ENCODE measurements at places on chromosomes 13 and 19.
A peak's percentile ranks its signal among the peaks of the same experiment; 100 is the strongest.

GRCh38 chr19:57900311-57900710 is 11.5 kb upstream of the ZNF814 start:
- DNase-seq = no peak

GRCh38 chr19:6527893-6528543 is 2.8 kb upstream of the TNFSF9 start:
- DNase-seq = peak; percentile 42

DNA sequence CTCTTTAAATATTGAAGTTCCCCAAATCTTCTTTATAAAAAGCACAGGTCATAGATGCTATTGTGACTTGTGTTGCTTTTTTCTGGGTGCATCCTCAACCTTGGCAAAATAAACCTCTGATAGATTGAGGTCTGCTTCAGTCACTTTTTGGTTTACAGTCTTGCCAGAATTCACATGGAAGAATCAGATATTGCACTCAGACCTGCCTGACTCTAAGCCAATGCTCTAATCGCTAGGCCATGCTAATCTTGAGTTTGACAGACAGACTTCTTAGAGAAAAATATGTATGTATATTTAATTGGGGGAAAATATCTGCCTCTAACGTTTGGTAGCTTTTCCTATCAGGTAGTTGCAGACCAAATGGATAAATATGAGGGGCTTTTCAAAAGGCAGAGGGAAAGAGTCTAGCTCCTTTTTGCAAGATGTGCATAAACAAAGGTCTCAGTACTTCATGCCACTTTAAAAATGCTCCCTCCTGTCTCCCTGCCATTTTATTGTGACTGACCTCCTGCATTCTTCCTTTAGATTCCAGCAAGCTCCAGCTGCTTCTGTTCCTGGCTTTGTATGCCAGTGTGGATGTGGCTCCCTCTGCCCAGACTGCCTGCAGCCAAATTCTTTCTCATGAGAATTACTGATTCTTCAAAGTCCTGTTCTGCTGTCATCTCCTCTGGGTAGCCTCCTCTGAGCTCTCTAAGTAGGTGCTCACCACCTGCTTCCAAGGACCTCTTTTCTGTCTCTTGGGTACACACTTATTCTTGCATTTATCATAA is 42.4 kb upstream of the RFC3 start:
- no peak for DNase-seq

- DNase-seq = no peak
Measured at GRCh38 chr19:17211547-17212446, 3.4 kb upstream of the USE1 start.

DNA sequence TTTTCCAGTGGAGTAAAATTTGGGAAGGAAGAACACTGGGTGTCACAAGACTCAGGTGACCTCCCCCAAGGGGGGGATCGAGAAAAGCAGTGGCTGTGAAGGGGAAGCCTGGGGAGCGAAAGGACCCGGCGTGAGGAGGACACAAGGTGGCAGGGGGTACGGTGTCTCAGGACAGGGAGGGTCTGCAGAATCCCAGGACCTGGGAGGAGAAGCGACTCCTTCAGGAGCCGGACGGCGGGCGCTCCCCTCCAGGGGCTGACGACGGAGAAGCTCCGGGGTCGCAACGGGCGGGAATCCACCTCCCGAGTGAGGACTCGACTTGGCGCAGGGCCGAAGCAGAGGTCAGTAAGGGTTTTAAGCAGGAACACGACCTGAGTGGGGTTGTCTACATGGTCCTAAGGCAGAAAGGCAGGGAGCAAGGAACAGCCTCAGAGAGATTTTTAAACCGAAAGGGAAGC is 529 bp downstream of the ZNF836 start:
- no peak for DNase-seq

GRCh38 chr13:28582892-28583240 is 76.1 kb upstream of the POMP start:
- peak; percentile 54 for DNase-seq

DNA sequence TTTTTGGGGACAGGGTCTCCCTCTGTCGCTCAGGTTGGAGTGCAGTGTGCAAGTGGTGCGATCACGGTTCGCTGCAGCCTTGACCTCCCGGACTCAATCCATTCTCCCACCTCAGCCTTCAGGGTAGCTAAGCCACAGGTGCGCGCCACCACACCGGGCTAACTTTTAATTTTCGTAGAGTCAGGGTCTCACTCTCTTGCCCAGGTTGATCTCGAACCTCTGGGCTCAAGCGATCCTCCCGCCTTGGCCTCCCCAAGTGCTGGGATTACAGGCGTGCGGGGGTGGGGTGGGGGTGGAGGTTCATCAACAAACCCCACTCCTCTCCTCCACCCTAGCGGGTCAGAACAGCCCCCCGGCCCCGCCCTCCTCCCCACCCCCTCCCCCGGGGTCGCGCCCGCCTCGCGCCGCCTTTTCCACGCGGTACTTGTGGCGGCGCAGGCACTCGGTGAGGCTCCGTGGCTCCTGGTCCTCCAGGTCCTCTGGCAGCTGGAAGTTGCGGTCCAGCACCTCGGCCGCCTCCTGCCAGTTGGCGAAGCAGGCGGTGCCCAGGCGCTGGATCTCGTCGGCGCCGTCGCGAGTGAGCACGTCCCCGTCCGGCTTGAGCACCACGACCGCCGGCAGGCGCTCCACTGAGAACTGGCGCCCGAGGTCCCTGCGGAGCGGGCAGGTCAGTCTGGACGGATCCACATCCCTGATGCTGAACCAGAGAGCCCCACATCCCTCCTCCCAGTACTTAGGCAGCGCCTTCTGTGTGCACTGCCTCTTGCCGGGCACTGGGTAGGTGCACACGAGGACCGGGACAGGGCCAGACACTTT is 5.2 kb downstream of the NXNL1 start:
- DNase-seq = no peak

DNA sequence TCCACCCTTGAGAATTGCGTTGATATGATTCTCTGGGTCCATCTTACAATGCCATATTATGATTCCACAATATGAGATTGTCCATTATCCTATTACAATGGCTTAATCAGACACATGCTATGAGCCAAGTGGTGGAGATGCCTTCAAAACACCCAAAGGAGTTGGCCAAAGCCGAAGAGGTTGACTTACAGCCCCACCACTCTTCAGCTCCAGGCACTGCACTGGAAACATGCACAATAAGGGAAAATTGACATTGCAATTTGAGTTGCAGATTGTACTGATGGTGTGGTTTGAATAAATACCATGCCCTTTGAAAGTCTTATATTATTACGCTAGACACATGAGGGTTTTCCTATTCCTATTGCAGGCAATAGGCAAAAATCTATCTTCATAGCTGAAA is 75.4 kb upstream of the TNFSF11 start:
- no peak for DNase-seq

GRCh38 chr13:101640788-101641400 is 188.4 kb downstream of the ITGBL1 start:
- no peak for DNase-seq

DNA sequence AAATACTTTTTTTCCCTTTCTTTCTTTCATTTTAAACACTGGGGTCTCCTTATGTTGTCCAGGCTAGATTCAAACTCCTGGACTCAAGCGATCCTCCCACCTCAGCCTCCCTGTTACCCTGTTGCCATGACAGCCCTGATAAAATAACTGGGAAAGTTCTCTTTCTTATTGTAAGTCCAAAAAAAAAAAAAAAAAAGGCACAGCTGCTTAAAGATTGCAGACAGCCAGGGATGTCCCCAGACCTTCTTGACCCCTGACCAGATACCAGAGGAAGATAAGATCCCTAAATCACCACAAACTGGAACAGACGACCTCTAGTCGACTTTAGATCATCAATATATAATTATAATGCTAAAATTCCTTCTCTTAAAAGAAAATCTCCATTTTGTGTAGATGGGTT is 1.1 kb upstream of the MVB12A start:
- no peak for DNase-seq

DNA sequence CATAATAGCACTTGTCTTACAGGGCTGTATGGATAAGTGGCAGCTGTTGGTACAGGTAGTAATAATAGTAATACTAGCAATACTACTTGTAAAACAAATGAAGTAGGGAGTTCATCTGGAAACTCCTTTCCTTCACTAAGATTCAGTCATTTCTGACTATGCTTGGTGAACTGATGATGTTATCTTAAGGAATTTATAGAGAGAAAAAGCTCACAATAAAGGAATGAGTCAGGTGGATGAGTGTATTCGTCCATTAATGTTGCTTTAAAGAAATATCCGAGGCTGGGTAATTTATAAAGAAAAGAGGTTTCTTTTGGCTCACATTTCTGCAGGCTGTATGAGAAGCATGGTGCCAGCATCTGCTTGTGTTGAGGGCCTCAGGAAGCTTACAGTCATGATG is 477.3 kb downstream of the KLF12 start:
- no peak for DNase-seq

DNA sequence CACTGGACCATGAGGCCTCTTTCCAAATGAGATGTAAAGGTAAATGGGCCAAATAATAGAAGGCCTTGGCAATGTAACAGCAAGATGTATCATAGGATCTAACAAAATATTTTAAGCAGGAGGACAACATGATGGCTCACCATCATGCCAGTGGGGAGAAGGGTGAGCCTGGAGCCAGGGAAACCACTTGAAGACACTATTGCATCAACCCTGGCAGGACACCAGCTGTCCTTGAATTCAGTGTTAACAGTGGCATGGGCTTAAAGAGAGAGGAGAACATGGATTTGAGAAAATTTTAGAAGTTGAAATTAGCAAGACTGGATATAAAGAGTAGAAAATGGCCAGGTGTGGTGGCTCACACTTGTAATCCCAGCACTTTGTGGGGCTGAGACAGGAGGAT is 6.7 kb upstream of the RCBTB2 start:
- no peak for DNase-seq

DNA sequence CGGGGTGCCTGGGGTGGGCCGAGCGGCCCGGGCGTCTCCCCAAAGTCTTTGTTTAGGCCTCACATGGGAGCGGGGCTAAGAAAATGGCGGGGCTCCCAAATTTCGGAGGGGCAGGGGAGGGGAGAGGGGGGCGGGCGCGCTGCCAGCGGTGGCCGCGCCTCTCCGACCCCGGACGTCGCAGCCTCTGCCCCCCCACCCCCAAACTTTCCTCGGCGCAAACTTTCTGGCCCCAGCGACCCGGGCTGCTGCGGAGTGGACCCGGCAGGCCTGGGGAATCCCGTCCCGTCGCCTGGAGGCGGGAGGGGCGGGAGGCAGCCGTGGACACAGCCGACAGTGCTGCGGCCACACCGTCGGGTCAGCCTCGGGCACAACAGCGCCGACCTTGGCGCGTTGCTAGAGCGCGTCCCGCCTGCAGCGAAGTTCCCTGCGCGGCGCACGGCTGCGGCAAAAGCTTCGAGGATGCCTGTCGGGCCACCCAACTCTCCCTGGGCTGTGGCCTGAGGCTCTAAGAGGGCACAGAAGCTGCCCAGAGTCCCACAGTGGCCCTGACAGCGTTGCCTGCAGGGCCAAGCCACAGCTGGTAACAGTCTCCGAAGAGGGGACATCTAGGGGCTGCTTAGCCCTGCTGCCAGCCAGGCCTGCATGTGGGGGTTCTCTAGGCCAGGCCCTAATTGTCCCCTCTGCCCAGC is 1.3 kb downstream of the NFIX start:
- no peak for DNase-seq

GRCh38 chr13:103104340-103104739 is 38.1 kb upstream of the SLC10A2 start:
- DNase-seq = no peak

DNA sequence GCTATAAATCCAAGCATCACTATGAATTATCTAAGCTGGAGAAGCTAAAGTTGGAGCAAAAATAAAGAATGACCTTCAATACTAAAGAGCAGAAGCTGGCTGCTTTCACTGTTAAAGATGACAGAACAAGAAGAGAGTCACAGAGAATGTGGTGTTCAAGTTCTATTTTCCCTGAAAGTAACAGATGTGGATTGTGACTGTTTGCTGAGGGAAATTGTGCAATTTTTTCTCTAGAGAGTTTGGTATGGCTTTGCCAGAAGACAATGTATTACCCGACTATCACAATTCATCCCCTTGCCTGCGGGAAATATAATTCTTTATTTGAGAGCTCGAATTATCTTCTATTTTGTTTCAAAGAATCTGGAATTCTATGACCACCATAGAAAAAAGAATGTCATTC is 83.1 kb downstream of the TNFSF13B start:
- peak; percentile 91 for DNase-seq

GRCh38 chr13:53150568-53150967 is 122.0 kb downstream of the OLFM4 start:
- DNase-seq = no peak

DNA sequence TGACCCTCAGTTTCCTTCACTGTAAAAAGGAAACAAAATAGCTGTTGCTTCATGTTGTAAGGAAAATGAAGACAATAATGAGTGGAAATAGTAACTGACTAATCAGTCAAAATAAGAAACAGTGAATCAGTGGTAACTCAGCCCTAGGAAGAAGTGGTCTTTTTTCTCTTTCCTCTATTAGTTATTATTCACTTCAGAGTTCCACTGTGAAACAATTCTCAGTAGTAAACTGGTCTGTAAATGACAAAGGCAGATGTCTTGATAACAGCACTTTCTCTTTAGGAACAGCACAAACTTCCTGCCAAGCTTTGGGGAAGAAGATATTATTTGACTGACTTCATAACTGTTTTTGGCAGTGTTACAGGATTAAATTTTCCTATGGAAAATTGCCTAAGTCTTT is 600.5 kb upstream of the KLHL1 start:
- no peak for DNase-seq

DNA sequence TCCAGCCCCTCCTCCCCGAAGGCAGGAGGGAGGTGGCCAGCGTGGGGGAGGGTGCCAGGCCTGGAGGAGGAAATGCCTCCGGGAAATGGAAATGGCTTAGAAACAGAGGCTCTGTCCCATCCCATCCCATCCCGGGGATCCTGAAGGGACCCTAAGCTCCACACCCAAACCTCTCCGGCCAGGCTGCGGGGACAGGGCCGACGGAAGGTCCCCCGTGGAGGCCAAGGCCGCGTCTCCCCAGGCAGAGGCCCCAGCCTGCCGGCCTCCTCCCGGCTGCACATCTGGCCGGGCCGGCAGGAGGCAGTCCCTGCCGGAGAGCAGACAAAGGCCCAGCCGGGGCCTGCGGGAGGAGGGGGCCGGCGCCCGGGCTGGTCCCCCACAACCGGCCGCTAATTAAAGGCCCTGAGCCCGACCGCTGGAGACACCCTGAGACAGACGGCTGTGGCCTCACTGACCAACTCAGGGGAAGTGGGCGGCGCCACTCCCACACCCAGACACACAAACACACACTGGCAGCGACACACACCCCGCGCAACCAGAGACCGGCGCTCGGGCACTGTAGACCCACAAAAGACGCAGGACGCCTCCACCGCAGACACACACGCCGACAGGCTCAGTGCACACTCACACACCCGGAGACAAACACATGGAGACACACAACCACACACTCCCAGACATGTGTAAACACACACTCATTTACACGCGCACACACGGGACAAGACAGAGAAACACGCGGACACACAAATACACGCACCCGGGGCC is 1.1 kb downstream of the ADAMTS10 start:
- peak; percentile 60 for DNase-seq

GRCh38 chr13:99847318-99847750 is 124.2 kb downstream of the ZIC5 start:
- no peak for DNase-seq

- no peak for DNase-seq
Measured at GRCh38 chr19:10521461-10522171, 4.4 kb upstream of the S1PR5 start.

- DNase-seq = no peak
Measured at GRCh38 chr13:25186187-25186586, 14.1 kb upstream of the AMER2 start.
